NCI-H526 treated with DMSO at 0.1 percent for 48 hours (cell line): ENCODE measurements at places on chromosomes 2 and 18.

- peak; percentile 38 for DNase-seq
Observed at GRCh38 chr2:196101325-196101991, 32.8 kb upstream of the DNAH7 start.

DNA sequence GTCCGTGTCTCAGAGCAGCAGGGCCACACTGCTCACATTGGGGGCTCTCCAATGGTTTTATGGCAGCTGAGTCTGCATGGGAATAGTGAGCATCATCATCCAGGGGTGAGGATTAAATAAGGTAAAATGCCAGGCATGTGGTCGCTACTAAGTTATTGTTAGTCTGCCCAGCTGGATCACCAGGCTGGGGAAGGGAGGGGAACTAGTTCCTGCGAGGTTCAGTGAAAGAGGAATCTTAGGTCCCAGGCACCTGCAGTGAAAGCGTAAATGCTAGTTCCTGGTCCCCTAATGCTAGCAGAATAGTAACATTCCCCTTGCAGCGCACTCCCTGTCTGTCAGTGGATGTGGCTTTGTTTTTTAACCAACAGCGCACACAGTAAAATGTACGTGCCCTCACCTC, 60.1 kb downstream of the ARHGEF4 start:
- no peak for DNase-seq

DNA sequence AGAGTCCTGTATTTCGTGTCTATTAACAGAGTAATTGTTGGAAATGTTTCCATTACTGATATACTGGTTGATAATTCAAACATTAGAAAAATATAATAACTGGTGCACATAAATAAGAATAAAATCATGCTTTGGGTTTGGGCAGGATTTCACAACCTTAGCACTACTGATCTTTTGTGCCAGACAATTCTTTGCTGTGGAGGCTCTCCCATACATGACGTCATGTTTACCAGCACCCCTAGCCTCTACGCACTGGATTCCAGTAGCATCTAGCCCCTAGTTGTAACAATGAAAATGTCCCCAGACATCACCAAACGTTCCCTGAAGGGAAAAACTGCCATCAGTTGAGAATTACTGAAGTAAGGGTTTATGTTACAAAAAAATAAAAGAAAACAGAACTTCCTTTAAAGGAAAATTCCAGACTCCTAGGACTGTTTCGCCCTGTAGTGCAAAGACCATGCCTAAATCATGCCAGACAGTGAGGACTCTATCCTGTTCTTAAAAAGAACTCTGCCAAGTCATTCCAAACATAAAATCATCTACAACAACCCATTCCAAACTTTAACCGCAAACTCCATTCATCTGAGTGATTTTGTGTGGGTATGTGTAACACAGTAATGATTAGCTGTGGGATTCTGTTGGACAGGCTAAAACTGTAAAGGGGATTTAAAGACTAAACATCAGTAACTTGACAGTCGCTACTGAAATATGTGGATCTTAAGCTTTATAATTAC, 313.4 kb upstream of the CCDC68 start:
- no peak for DNase-seq

- DNase-seq, result no peak
Observed at GRCh38 chr2:217954469-217954868, 48.3 kb downstream of the TNS1 start.

DNA sequence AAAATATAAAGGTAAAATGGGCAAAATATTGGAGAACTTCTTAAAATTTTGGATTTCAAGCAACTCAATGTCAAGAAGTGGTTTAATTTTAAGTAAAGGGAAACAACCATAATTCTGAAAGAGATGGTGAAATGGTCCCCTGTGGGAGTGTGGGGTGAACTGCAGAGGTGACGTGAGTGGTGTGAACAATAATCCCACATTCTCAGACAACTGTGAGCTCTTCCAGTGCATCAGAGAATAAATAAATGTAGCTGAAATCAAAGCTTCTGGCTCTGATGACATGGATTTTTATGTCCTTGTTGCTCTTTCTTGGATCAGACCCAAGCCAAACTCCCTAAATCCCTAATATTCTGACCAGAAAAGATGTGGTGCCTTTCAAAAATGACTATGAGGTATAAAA, 672.7 kb downstream of the ZEB2 start:
- no peak for DNase-seq

- no peak for DNase-seq
Observed at GRCh38 chr2:217160978-217161973, 301.4 kb upstream of the TNP1 start.

GRCh38 chr2:151475071-151475470, 65.4 kb downstream of the RIF1 start:
- DNase-seq, result no peak

GRCh38 chr2:8431446-8432125, 250.3 kb upstream of the ID2 start:
- DNase-seq, result no peak

DNA sequence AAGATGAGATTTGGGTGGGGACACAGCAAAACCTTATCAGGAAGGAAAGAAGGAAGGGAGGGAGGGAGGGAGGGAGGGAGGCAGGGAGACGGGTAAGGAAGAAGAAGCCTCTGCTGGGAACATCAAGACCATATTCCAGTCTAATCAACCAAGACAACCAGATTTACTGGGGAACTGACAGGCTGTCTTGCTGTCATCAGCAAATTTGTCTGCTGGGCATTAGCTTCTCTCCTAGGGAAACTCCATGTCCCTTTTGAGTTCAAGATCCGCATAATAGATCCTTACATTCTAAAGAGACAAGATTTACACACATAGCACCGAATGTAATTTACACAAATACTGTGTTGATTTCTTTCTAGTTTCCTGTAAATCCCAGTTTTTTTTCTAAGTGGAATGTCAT, 1618.9 kb upstream of the ZEB2 start:
- no peak for DNase-seq

GRCh38 chr2:218811382-218811781, 20.2 kb downstream of the PRKAG3 start:
- no peak for DNase-seq

- no peak for DNase-seq
Observed at GRCh38 chr2:129369437-129369836, 610.0 kb upstream of the RAB6C start.

- no peak for DNase-seq
Observed at GRCh38 chr2:146235158-146235557, 1609.7 kb upstream of the ACVR2A start.

- DNase-seq, result no peak
Observed at GRCh38 chr2:189047171-189047888, 73.2 kb downstream of the COL3A1 start.

DNA sequence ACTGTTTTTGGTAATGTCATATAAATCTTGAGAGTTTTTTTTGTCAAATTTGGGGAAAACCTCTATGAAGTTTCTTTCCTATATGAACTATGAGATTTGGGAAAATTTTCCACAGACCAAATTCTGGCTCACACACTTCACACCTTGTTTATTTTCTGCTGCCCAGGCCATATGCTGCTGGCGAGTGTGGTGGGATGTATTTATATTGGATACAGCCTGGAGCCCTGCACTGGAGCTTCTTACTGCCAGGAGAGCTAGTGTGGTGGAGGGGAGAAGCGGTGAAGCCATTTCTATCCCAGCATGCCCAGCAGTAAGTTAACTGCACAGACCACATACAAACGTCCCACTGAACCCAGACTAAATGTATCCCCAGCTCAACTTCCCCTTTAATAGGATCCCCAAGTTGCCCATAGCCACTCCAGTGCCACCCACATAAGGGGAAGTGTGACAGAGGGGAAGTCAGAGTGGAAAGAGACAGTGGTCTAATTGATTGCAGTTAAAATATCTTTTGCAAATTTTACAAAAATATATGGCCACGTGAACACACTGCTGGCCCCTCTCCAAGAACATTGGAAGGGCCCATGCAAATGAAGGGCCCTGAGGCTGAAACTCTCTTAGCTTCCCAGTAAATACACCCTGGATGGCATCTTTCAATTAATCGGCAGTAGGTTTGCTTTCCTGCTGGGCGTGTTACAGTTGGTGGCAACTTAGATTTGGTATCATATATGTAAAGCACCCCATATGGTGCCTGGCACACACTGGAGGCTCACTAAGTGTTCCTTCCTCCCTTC, 146.6 kb upstream of the ITGA6 start:
- DNase-seq, result peak; percentile 64

GRCh38 chr2:102235042-102235473, 48.2 kb downstream of the IL1RL2 start:
- no peak for DNase-seq

DNA sequence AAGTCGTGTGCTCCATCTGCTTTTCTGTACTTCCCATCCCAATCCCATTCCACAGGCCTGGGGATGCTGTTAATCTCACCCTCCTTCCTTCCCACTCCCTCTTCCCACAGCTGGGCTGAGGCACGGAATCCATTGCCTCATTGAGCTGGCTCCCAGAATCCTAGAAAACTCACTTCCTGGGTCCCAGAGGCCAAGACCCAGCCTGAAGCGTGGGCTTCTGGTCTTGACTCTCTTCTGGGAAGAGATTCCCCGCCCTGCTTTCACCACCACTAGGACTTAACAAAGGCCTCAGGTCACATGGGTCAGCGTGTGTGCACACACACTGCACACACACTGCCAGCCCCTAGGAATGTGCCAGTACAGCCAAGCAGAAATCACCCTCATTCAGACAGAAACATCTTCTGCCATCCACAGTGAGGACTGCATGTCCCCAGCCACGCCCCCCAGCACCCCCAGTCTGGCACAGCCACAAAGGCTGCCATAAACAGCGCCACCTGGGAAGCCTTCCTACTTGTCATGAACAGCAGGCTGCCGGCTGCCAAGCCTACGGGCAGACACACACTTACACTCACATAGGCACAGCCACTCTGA, 165.8 kb downstream of the TNS1 start:
- DNase-seq, result no peak

GRCh38 chr2:121171625-121172119, 113.3 kb downstream of the TFCP2L1 start:
- DNase-seq, result no peak

DNA sequence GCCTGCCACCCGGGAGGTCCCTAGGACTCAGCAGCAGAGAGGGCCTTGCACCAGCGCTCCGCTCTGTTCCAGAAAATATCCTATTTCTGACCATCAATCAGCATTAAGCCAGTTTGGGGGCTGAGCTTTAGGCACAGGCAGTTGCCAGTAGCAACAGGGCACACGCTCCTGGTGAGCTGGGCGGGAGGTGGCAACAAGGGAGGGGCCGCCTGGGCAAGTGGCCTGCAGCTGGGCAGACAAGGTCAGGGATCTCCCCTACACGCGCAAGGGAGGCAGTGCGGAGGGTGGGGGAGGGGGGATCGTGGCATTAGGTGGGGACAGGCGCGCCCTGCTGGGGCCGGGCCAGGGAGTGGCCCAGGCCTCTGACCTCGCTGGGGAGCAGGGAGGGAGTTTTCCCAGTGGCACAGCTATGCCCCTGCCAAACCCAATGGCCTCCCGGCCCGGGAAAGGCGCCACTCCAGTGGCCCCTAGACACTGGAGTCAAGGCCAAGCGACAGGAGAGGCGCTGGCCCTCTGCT, 302.8 kb downstream of the NCKAP5 start:
- no peak for DNase-seq

DNA sequence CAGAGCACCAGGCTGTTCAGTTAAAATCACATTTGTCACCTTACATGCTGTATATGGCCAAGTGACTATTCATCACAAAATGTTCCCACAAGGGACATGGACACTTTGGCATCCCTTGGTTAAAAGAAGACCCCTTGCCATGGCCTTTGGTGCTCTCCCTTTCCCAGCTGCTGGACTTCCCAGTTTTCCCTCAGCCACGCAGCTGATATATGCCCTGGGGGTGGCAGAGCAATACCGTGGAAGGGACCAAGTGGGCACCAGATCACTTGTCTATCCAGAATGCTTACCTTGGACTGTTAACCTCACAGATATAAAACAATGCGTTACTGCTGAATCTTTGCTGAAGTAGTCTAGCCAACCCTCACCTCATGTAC, 35.3 kb downstream of the PAIP2B start:
- no peak for DNase-seq

GRCh38 chr2:218567797-218568189, 358 bp downstream of the USP37 start:
- DNase-seq, result no peak

DNA sequence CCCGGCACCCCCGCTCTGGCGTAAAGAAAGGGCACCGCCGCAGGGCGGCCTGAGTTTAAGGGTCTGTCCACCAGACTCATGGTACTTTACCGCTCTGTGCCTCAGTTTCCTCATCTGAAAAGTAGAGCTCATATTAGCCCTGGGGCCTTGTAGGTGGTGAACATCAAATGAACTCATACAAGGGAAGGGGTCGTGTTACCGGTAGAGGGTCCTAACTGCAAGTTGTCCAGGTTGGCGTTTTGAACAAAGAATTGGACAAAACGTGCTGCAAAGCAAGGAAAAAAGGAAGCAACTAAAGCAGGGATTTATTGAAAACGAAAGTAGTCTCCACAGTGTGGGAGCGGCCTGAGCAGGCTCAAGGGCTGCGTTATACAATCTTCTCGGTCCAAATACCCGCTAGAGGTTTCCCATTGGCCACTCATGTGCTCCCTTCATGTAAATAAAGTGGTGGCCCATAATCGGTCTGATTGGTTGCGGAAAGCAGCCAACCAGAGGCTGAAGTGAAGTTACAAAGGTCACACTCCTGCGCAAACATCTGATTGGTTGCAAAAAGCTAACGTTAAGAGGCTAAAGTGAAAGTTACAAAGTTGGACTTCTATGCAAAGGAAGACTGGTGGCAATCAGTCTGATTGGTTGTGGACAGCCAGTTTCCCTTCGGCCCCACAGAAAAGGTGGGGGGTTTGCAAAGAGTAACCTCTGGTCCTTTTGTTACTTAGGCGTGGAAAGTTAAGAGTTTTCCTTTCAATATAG, 80.7 kb upstream of the LDLRAD4 start:
- no peak for DNase-seq

- no peak for DNase-seq
Observed at GRCh38 chr2:28333606-28334526, 58.8 kb upstream of the FOSL2 start.

DNA sequence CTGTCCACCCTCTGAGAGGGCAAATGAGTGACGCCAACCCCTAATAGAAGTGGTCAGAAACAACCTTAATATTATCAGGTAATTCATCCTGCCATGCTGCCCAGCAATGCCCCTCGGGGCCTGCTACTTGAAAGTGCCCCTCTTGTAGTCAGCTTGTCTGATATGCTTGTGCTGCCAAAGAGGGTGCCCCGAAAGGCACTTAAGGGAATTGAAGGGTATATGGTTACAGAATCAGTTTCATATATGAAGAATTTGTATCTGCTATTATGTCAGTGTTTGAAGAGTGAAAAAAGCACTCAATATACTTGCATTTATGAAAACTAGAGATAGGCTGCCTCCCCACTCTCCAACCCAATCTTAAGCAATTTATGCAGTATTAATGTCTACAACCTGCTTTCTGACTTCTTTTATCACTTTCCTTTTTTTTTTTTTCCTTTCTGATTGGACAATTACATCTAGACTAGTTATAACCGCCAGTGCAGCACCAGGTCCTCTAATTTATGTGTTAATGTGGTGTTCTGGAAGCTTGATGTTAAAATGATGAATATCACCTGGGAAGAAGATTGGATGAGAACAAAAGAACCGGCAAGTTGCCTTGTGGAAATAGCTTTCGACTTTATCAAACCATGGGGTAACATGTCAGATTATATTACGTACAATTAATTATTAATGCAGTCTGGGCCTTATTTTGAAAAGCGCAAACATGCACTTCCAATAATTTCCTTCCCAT, 646.9 kb upstream of the ACVR2A start:
- DNase-seq, result no peak

GRCh38 chr2:150477347-150477746, 10.1 kb downstream of the RND3 start:
- no peak for DNase-seq
